HT-29 (cell line): ENCODE measurements at places on chromosomes 16 and 17. TPM values are rescaled to one million over a fixed set of nuclear protein-coding genes. Genes with fewer than 3 reads are reported as not detected.

GRCh38 chr16:14324581-14324980, 253.5 kb downstream of the MRTFB start:
- no peak for DNase-seq

DNA sequence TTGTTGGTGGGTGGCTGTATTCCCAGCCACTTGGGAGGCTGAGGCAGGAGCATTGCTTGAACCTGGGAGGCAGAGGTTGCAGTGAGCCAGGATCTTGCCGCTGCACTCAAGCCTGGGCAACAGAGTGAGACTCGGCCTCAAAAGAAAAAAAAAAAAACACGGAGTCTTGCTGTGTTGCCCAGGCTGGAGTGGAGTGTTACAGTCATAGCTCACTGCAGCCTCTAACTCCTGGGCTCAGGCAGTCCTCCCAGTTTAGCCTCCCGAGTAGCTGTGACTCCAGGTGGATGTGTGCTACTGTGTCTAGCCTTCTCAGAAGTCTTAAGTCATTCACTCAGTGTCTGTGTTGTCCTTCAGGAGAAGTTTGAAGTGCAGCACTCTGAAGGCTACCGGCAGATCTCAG, 27.4 kb downstream of the NDE1 start:
- no peak for DNase-seq

The COTL1 gene
- 105 and 121 TPM in 2 replicates for total RNA-seq

GRCh38 chr17:1040216-1040600, 43.3 kb downstream of the TIMM22 start:
- no peak for DNase-seq

- DNase-seq, result no peak
Observed at GRCh38 chr17:11251561-11252107, 10.6 kb downstream of the SHISA6 start.

DNA sequence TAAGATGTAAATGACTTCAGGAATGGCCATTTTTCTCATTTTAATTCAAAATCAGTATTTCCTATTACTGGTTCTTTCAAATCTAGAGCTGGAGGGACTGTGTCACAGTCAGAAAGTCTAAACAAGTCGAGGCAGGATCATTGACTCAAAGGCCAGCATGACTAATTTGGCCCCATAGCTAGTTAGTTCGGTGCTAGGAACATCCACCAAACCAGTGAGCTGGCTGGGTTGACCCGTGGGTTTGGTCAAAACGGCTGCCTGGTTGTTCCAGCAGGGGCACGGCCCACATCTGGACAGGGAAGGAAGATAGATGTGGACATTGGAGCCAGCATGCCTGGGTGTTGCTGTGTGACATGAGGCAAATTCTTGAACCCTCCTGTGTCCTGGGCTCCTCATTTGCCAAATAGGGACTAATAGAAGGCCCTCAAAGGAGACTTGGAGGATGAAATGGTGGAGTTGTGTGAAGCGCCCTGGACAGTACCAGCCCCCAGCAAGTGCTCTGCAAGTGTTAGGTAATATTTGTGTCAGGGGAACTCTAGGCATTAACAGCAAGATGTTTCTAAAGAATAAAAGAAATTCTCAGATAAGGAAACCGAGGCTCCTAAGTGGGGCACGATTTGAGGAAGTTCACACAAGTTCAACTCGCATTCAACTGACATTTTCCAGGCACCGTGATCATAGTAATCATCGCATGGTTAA, 46.2 kb downstream of the MEOX1 start:
- DNase-seq, result no peak

- DNase-seq, result no peak
Observed at GRCh38 chr17:49823614-49824013, 24.3 kb downstream of the TAC4 start.

- DNase-seq, result no peak
Observed at GRCh38 chr16:47886631-47887415, 269.0 kb downstream of the ABCC12 start.

- DNase-seq, result no peak
Observed at GRCh38 chr16:82935766-82936165, 309.0 kb downstream of the CDH13 start.

DNA sequence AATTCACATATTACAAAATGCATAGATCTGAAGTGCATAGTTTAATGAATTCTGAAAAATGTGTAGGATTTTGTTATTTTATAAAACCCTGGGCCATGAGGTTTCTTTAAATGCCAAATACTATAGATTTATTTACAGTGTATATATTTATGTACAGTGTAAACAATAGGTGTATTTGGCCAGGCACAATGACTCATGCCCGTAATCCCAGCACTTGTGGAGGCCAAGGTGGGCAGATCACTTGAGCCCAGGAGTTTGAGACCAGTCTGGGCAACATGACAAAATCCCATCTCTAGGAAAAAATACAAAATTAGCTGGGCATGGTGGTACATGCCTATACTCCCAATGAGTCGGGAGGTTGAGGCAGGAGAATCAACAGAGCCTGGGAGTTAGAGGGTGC, 249.4 kb downstream of the PRKCA start:
- DNase-seq, result peak; percentile 28

The SLC38A8 gene
- not detected in 2 replicates for total RNA-seq

The KRT15 gene
- 14.1 and 15.9 TPM in 2 replicates for total RNA-seq

GRCh38 chr16:68234188-68235107, 1.5 kb downstream of the ESRP2 start:
- DNase-seq, result peak; percentile 99

DNA sequence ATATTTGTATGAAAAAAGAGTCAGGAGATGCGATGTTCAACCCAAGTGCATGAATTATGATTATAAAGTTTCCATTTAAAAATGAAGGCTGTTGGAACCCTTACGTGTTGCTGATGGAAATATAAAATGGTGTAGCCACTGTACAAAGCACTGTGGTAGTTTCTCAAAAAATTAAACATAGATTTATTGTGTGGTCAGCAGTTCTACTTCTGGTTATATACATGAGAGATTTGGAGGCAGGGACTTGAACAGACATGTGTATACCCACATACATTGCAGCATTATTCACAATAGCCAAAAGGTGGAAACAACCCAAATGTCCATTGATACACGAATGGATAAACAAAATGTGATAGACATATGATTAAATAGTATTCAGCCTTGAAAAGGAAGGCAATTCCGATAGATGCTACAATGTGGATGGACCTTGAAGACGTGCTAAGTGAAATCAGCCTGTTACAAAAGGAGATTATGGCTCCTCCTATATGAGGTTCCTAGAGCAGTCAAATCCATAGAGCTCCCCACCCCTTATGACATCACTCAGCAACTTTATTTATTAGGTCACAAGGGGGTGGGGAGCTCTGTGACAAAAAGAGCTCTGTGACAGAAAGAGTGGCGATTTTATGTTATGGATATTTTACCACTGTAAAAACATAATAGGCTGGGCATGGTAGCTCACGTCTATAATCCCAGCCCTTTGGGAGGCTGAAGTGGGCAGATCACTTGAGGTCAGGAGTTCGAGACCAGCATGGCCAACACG, 106.7 kb downstream of the MSI2 start:
- DNase-seq, result no peak

GRCh38 chr17:34260861-34261260, 5.8 kb downstream of the CCL2 start:
- DNase-seq, result no peak

The SPATA32 gene
- total RNA-seq, result not detected in 2 replicates

The CCT6B gene
- 0.61 and 0.76 TPM in 2 replicates for total RNA-seq

DNA sequence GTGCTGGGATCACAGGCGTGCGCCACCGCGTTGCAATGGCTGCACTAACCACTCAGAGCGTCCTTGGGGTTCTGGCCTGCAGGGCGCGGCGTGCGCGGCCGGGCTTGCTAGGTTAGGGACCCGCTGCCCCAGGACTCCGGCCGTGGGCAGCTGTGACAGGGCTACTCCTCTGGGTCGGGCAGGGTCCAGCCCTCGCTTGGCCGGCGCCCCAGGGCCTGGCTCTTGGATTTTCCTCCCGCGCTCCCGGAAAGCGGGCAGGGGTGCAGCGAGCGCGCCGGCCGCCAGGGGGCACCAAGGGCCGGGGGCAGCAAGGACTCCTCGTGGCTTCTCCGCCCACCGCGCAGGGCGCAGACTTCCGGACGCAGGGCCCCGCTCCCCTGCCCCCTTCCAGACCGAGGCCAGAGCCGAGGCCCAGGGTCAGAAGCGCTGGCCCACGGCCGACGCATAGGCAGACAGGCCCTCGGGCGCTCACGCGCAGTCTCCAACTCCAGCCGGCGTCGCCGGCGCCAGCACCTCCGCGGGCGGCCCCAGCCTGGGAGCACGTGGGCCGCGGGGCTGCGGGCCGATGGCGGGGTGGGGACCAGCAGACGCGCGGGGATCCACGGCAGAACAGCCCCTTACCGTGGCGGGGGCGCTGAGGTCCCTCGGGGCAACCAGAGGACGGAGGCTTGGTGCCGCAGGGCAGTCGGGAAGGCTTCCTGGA, 355 bp downstream of the TLE7 start:
- DNase-seq, result no peak

The KRTAP4-1 gene
- total RNA-seq, result not detected in 2 replicates

DNA sequence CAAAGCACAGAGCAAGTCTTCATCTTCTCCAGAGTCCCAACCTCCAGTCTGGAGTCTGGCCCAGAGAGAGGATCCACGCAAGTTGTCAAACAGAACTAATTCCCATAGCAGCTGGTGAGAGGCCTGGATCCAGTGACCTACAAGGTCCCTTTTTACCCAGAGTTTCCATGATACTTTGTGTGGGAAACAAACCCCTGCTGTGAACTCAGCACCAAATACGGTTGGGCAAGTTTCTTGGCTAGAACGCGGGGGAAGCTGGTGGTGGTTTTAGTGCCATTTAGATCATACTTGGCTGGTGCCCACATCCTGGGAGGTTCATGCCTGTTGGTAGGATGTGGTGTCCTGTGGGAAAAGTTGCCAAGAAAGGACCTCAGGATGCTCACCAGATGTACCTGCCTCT, 18.1 kb downstream of the TMC7 start:
- DNase-seq, result no peak

DNA sequence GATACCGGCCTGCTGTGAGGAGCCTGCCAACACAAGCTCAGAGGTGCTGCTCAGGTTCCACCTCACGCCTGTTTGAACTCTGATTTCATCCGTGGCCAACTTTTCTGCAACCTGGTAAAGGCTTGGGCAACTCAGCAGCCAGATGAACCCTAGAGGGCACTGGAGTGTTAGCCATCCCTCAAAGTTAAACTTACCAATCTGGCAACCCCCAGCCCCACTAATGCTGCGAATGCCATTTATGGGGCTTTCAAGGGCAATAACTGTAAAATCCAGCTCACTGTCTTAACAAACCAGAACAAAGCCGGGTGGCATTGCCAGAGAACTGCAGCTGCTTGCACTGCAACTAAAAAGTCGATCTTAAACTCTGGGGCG, 105.5 kb downstream of the AXIN2 start:
- peak; percentile 48 for DNase-seq

DNA sequence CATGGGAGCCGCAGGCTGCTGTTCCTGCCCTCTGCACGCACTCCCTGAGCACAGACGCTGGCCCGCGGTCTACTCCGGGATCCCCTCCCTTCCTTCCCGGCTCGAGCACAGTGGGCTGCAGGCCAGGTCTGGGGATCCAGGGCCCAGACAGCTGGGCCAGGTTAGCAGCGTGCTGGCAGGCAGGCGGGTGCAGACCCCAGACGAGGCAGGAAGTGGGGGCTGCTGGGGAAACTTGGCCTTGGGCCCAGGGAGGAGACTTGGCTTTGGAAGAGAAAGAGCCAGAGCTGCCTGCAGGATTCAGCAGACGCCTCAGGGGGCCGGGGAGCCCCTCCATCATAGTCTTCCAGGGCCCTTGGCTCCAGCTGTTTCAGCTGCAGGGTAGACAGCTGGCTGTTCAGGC, 30.2 kb upstream of the ABCC3 start:
- DNase-seq, result no peak

The ZMYND15 gene
- 0.18 and 0.86 TPM in 2 replicates for total RNA-seq

DNA sequence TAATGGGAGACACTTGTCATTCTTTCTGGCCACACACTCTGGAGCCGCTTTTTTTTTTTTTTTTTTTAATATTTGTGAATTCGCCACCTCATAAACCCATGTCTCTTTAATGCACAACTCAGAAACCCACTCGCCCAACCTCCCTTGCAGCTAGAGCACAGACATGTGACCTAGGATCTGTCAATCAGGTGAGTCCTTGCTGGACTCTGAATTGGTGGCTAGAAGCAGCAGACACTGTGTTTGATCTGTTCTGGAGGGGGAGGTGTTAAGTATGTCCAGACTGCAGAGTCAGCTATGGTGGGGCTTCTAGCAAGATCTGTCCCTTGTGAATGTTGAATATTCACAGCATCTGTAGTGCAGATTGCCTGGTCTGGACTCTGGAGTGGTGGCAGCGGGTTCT, 112.1 kb downstream of the PRKCB start:
- DNase-seq, result no peak

- DNase-seq, result no peak
Observed at GRCh38 chr17:13418891-13419290, 182.8 kb downstream of the HS3ST3A1 start.

- no peak for DNase-seq
Observed at GRCh38 chr17:42850954-42851353, at the start of gene AOC3. Gene AOC3 (plus strand): TSS chr17:42851199. CDS start chr17:42851344, 145 bp downstream.

DNA sequence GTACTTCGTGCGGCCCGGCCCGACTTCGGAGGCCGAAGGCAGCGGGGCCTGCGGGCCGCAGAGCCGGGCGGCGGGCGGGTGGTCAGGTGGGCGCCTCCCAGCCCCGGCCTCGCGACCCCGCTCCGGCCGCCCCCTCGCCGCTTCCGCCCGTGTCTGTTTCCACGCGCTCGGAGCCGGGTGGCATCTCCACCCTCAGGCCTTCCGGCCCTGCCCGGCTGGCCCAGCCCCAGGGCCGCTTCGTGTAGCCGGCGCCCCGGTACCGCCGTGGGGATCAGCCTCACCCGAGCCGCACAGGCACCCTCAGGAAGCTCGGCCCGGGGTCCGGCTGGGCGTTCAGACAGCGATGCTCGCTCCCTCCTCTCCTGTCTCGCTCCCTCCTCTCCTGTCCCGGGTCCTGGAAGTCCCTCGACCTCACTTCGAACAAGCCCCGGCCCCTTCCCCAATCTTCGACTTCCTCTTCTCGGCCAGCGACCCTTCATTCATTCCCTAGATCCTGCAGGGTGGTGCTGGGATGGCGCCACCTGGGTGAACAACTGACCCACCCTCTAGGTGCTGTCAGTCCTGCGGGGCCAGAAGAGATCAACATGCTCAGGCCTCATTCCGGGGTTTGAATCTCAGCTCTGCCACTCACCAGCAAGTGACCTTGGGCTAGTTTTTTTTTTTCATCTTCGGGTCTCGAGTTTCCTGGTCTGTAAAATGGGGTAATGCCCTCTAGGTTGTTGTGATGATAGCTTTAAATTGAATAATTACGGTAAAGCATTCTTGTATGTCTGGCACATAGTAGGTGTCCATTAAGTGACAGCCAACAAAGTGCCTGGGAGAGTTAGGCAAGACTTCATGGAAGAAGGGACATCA, 610 bp downstream of the VPS4A start:
- peak; percentile 66 for DNase-seq

The OR1A1 gene
- total RNA-seq, result not detected in 2 replicates

The RIPOR1 gene
- 22.8 and 23.8 TPM in 2 replicates for total RNA-seq

The MAP3K3 gene
- total RNA-seq, result 19.4 and 20.1 TPM in 2 replicates

GRCh38 chr17:74842146-74842598, 17.5 kb downstream of the GRIN2C start:
- DNase-seq, result no peak

- no peak for DNase-seq
Observed at GRCh38 chr17:8925141-8925540, 40.4 kb downstream of the PIK3R5 start.

DNA sequence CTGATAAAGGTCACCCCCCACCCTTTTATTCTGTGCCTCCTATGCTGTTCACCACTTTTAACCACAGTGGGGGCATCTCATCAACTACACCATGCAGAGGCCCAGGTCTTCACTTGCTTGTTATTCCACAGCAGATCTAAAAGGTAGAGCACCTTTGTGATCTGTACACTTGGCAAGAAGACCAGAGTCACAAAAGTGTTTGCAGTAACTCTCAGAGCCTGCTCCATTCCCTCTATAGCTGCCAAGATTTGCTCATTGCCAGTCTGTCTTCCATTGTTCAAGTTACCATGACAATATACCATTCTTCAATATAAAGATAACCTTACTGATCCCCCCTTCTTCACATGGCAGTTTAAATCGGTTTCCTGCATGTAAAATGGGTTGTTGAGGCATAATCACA, 180.0 kb downstream of the TOX3 start:
- no peak for DNase-seq
